Activated naive CD8-positive, alpha-beta T cell treated with anti-CD3 and anti-CD28 coated beads, Interleukin-2, amount 50 U/mL, for 24 hours (primary cell): ENCODE measurements at places on chromosomes 6 and 20.

DNA sequence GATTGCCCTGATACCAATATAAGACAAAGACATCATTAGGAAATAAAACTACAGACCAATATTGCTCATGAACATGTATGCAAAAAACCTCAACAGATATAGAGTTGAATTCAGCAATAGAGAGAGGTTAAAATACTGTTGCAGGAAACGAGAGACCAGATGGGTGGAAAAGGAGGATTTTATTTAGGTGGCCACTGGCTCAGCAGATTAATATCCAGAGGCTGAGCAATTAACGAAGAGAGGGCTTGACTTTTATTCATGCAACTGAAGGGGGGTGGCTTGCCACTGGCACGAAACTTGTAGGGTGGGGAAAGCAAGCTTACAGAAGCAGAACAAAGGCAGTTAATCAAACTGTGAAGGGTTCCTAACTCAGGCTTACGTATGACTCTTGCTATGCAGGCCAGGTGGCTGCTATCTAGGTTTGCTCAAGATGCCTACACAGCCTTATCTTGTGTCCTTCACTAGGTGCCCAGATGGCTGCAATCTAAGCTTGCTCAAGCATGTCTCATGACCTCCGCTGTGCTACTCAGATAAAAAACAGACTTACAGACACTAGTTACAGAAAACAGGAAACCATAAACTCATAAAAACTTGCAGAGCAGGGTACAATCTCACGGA lies 126.4 kb downstream of the MMUT start:
- no peak for DNase-seq

DNA sequence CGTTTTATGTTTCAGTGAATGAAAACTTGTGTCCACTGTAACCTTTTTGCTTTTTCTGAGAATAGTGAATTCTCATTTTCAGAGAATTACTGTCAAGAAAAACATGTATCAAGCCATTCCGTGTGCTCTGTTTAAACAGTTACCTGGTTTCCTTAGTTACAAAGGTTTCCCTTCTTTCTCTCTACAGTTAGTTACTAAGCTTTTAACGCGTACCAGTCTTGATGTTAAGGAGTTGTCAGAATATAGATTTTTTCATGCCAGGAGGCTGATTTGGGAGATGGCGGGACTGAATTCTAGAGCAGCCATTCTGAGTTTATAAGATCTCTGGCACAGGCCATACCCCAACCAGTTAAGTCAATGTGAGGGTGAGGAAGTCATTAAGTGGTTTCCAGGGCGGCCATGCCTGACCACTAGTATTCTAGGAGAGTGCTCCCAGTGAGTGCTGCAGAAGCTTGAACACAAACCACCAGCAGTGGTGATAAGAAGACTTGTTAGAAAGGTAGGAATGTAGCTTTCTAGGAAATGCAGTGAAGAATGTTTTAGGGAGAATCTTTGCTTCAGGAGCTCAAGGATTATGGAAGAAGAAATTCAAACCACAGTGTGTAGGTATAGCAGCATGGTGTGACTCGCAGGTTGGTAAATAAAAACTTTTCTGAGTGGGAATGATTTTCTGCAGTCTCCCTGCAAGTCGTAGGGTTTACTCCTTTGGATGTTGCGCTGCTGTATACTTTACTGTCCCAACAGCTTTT lies 112.9 kb downstream of the JARID2 start:
- no peak for DNase-seq

DNA sequence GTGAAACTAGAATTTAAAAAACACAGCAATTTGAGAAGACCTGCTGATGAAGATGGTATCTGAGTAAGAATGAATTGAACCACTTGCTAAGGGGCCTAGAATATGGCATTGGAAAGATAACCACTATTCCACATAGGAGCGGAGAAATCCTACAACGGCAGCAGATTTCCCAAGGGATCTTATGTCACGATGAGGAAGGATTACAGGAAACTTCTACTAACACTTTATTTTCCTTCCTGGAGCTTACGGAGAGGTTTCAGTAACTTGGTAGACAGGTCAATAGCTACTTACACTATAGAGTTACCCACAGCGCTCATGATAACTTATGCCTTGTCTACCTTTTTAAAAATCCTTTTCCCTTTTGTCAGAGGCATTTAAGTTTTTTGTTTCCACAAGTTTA lies 11.8 kb upstream of the TCF21 start:
- DNase-seq, result no peak

GRCh38 chr6:105757512-105758200 lies 328.5 kb upstream of the PRDM1 start:
- no peak for DNase-seq

DNA sequence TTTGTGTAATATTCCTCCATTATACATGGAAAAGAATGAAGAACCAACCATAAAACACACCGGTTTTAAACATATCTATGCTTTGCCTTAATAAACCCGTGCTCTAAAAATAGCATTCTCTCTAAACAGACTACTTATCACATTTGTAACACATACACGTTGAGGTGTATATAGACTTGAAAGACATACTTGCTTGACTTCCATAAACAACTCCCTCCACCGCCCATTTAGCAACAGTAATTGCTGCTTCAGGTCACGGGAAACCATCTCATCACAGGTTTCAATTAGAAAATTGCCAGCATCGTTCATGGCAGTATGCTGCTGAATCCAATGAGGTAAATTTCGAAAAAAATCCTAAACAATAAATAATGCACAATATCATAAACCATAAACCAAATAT lies 174.0 kb downstream of the SYNE1 start:
- DNase-seq, result no peak

DNA sequence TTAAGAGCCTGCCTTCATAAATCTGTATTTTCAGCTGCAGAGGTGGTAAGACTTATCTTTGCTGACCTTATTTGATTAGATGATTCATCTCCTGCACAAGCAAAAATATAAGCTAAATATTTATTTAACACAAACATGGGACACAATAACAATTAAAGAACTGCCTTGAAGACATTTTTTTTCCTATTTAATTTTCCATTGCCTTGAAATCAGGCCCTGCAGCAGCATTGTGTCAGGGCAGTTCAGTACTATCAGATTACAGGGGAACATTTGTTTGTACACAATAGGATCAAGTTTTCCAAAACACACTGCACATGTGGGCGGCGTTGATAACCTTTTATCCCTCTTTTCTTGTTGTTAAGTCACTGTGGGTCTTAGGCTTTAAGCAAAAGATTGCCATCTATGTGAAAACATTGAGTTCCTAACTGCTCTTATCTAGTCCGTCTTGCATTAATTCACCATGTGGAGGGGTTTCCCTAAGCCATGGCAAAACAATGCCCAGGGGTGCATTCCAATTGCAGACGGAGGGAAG lies 7.4 kb downstream of the ADGRF5 start:
- DNase-seq, result no peak
